ENCODE measurements at places on chromosomes 3 and 15.

- no peak for DNase-seq
Measured at GRCh38 chr15:61031532-61031931, 197.6 kb downstream of the RORA start.

DNA sequence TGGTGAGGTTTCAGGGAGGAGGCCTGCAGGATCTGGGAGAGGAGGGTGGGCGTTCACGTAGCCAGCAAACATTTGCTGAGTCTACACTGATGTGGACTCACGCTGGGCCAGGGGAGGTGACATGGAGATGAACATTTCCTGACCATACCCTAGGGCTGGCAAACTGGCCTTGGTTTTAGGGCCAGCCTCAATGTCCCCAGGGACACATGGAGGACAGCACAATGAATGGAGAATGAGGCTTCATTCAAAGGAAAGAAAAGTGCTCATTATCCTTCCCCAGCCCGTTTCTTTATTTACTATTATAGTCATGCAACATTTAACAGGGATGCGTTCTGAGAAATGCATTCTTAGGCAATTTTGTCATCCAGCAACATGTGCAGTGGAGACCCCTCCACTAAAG is 26.8 kb downstream of the ACAN start:
- DNase-seq, result no peak

GRCh38 chr15:40323953-40324937 is 753 bp downstream of the INAFM2 start:
- no peak for DNase-seq

DNA sequence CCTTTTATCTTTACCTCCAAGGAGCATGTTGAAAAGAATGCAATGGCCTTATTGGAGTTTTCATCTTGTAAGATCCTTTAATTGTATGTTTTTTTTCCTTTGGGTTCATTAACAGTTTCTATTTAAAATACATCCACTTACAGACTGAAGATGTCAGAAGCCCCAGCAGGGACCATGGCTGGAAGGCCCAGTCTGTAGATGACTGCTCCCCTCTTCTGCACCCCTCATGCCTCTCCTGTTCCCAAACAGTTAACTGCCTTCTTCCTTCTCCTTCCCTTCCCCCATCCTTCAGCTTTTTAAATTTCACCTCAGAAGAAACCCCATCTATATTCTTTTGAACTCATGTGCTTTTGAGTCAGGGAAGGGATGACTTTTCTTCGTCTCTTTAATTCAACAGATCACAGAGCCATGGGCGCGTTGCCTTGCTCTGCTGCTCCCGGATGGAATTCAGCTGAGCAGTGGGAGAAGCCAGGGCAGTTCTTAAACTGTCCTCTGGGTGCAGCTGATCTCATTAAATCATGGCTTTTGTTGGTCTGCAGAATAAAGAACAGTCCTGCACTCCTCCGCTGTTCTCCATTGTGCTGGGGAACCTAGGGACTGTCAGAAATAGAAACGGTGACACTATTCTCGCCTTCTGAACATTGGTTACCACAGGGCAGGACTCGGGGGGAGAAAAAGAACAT is 71.5 kb upstream of the EIF1B start:
- no peak for DNase-seq

DNA sequence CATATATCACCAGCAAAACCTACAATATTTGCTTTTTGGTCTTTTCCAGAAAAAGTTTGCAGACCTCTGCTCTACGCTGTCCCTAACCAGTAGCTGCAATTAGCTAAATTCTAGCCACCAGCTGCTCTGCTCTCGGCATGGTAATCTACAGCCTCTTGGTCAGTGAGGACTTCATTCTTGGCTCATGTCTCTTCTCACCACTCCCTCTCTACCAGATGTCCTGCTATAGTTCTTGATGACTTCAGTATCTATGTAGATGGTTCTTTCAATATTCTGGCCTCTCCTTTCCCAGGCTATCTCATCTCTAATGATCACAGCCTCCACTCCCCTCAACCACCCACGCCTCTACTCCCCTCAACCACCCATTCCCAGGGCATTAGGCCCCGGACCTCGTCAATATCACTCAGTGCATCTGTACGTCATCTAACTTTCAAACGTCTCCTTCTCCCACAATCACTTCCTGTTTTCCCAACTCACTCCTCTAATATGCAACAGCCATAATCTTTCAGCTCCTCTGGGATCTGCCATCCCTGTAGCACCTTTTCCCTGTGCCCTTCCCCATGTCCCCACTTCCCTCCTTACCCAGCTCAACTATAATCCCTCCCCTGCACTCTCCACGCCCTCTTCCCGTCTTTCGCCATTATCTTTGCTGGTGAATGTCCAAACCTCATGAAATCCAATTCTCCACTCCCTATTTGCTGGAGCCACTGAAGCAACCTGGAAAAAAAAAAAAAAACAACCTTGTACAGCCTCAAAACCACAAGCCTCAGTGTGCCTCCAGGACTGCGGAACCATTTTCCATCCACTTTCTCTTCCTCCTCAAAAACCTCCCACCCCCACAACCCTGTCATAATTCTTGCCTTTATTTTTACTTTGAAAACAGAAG is 429.4 kb upstream of the PROK2 start:
- no peak for DNase-seq

DNA sequence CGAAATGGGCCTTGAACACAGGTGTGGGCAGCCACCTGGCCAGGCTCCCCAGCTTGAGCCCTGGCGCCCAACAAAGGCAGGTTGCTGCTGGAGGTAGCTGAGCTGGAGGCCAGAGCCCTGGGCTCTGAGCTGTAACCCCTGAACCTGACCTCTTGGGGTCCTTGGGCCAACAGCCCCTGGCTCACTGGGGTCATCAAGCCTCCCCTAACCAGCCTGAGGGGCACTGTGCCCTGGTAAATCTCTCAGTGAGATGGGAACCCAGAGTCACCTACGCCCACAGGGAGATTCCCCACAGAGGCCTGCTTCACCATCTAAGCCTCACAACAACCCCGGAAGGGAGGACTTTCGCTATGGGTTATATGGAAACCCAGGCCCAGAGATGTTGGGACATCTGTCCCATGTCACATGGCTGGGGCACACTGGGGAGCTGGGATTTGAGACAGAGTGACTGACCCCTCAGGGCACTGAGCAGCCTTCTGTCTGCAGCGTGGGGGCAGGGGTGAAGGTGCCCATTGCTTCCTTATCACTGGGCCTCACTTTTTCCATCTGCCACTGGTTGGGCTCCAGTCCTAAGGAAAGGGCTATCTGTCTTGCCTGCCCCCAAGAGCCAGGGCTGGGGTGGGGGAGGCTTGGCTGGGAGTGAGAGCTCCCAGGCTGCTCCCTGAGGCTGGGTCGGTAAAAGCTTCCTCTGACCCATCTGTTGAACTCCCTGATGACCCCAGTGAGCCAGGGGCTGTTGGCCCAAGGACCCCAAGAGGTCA is 59.1 kb downstream of the IQSEC1 start:
- DNase-seq, result no peak

DNA sequence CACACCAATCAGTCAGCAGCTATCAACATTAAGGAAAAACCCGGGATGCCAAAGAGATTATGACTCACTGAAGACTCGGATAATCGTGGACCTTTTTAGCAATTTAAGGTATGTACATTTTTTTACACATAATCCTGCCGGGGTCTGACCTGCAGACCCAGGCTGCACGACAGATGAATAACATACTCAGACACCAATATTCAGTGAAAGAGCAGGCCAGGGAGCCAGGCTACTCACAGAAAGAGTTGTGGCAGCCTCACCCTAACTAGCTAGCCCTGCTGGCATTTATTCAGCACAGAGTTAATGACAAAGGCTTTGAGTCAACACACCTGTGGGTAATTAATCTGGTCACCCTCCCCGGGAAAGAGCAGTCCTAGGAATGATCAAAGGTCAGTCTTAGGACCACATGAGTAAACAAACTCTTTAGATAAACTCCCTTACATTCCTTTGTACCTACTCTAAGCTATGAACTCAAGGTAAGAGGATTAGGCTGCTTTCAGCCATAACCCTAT is 727.5 kb downstream of the TBL1XR1 start:
- peak; percentile 64 for DNase-seq

- no peak for DNase-seq
Measured at GRCh38 chr3:48069339-48069738, 53.1 kb upstream of the MAP4 start.

GRCh38 chr3:140468407-140468806 is 209.5 kb upstream of the TRIM42 start:
- no peak for DNase-seq

- peak; percentile 60 for DNase-seq
Measured at GRCh38 chr15:63514531-63514943, 10.1 kb downstream of the USP3 start.

- no peak for DNase-seq
Measured at GRCh38 chr3:135033737-135034136, 238.7 kb downstream of the EPHB1 start.

- peak; percentile 39 for DNase-seq
Measured at GRCh38 chr3:159616234-159616825, 372.3 kb upstream of the IL12A start.

DNA sequence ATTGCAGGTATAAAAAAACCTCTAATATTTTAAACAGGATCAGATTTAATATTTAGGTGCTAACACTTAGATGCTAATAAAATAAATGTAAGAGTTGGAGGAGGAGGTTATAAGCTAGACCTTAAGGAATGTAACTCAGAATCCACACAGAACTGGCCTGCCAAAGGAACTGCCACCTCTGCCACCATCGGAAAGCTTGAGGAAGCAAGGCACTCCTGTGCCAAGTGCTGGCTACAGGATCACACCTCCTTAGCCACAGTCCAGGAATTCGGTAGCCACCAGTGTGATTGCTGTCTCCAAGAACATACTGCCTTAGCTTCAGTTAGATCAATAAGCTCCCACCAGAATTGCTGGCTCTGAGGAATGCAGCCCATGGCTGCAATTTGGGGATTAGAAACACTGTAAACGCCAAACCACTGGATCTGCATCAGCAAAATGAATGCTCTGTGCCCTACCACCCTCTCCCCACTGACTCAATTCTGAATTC is 58.0 kb downstream of the FRMD5 start:
- DNase-seq, result no peak

GRCh38 chr15:58932710-58933280 is 684 bp downstream of the SLTM start:
- peak; percentile 31 for DNase-seq

DNA sequence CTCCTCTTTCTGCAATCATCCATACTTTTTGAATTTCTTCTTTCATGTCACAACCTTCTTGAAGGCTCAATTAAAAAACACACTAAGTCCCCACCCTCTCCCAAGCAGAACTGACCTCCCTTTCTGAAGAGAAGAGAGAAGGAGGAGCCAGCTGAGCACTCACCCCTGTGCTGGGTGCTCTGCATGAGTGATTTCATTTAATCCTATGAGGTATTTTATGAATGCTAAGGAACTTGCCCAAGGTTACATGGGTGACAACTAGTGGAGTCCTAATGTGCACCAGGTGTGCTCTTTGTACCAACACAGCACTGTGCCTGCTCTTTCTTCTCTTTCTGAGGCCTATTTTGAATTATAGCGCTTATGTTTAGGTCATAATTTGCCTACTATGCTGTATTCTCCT is 135.6 kb downstream of the DUT start:
- no peak for DNase-seq

DNA sequence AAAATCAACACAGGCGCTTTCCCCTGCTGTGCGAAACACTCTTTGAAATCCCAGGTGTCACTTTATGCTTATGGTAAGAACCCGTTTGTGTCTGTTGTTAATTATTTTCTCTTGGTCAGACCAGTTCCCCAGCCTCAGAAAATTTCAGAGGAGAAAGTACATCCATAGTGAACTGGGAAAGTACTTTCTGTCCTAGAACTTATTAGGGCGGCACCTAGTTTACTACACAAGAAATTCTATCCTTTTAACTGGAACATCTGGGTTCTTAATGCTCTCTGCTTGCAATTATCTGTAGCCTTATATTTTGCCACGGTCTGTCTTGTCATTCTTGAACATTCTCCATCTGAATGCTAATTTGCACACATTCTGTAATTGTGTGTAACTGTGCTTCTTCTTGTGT is 215.0 kb downstream of the PTPRG start:
- DNase-seq, result no peak

GRCh38 chr3:154507727-154508126 is 77.7 kb upstream of the GPR149 start:
- DNase-seq, result no peak

DNA sequence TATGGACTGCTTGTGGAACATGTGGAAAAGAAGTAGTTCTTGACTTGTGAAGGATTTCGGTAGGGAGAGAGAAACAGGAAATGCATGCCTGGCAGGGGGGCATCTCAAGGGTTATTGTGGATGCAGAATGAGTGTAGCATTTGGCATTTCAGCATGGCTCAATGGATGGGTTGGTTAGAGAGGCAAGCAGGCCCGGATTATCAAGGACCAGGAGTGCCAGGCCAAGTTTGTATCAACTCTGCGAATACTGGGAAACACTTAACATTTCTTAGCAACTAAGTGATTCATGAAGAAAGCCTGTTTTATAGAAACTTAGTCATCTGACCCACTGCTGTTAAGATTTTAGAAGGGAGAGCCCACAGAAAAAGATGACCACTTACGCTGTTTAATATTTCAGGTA is 33.6 kb downstream of the KIF15 start:
- DNase-seq, result peak; percentile 1

- no peak for DNase-seq
Measured at GRCh38 chr15:100650685-100651084, 48.3 kb downstream of the ASB7 start.
